ENCODE measurements at places on chromosomes 7 and 10.

DNA sequence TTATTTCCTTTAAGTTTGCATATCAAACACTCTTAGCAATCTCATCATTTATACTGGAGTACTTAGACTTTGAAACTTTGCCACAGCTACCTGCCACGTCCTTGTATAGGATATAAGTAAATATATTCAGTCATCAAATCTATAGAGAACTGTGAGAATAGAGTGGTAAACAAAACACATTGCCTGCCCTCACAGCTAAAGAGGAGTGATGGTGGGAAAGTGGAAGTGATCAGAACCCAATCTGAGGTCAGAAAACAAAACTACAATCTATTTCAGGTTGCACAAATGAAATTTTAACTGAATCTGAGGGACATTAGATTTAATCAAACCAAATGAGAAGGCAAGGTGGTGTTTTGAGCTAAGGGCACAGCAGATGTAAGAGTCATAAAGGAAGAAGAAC is 74.8 kb downstream of the ZEB1 start:
- no peak for DNase-seq

DNA sequence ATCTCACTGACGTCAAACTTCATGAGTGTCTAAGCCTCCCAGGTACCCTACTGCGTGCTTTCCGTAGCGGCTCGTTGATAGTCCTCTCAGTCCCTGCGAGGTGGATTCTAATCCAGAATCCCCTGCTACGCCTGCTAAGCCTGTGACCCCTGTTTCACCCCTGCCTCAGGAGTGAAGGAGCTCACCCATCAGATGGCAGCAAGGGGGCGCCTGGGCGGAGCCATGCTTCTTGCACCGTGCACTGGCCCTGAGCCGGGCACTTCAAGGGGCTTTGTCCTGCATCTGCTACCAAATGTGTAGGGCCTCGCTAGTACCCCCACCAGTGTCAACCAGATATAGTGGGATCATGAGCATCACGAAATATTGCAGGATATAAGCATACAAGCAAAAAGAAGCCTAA is 918 bp upstream of the STRA8 start:
- no peak for DNase-seq

DNA sequence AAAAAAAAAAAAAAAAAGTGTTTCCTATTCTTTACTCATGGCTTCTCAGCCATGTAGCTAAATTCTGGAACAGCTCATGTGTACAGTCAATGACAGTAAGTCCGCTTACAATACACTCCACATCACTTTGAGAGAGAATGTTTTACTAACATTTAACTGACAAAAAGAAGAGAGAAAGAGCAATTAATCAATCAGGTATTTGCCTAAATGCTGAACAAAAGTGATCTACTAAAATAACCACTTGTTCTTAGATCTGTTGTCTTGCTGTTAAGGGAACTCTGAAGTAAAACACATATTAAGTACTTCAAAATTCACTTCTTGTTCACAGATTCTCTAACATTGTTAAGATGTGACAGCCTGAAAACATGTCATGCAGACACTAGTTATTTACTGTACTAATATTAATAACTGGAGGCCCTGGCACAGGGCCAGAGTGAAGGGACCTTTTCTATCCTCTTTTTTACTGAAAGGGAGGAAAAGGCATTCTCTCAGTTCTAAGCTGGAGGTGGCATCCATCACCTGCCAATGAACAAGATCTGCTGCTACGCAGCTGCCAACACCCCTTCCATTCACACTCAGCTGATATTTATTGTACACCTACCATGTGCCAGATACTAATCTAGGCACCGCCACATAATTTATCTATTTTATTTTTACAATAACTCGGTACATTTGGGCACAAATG is 72.6 kb downstream of the AHR start:
- no peak for DNase-seq

- no peak for DNase-seq
Observed at GRCh38 chr10:62025901-62026879, 124.7 kb downstream of the ARID5B start.

GRCh38 chr10:124943301-124944092 is 1.6 kb downstream of the ZRANB1 start:
- DNase-seq, result no peak

DNA sequence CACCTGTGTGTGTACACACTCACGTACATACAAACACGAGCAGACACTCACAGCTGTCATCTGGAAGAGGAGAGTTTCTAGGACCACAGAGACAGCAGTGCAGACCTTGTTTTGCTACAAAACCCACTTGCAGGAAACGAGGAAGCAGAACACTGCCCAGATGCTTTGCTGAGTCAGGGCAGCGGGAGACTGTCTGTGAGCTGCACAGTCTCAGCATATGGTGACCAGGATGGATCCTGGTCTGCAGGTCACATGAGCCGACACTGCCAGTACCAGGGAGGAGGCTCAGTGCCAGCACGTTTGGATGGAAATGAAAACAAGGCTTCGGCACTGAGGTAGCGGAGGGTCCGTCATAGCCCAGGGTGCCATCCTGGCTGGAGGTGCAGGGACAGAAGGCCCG is 117.6 kb upstream of the DPP6 start:
- no peak for DNase-seq

DNA sequence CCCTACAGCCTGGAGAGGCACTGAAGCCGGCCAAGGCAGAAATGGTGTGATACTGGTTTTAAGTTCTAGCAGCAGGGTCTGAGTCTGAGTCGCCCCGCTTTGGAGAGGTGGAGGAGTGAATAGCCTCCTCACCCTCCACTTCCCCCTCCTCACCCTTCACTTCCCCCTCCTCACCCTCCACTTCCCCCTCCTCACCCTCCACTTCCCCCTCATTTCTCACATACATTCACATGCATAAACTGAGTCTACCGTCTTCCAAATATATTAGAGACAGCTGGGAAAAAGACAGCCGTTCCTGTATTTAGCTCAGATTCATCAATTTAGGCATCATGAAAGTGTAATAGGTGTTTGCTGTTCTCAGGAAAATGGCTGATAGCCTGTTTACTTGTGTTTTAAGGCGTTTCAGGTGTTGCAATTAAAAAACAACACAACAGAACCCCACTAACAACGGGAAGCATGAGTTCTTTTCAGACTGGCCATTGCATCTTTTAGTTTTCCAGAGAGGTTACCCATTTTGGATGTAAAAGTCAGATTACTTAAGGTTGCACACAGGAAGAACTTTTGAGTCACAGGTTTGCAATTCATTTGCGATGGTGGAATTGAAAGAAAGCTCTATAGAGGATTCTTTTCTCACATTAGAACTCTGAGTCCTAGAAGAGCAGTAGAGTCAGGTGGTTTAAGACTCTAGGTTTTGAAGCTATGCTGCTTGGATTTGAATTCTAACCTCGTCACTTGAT is 861 bp downstream of the NRBF2 start:
- DNase-seq, result no peak

DNA sequence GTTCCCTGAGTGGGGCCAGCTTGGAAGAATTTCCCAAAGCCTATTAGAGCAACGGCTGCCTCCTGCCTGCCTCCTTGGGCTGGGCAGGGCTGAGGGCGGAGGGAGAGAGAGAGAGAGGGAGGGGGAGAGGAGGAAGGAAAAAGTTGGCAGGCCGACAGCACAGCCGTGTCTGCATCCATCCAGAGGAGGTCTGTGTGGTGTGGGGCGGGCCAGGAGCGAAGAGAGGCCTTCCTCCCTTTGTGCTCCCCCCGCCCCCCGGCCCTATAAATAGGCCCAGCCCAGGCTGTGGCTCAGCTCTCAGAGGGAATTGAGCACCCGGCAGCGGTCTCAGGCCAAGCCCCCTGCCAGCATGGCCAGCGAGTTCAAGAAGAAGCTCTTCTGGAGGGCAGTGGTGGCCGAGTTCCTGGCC is at the start of gene AQP1:
Gene AQP1, plus strand, starts transcription at position 293 of the 409 bp plus-strand sequence. Its CDS starts 57 bp downstream, at position 350.
- DNase-seq, result no peak

GRCh38 chr7:101538596-101539459 is 90.3 kb downstream of the MYL10 start:
- DNase-seq, result no peak

- no peak for DNase-seq
Observed at GRCh38 chr10:129993621-129994020, 29.5 kb upstream of the EBF3 start.

DNA sequence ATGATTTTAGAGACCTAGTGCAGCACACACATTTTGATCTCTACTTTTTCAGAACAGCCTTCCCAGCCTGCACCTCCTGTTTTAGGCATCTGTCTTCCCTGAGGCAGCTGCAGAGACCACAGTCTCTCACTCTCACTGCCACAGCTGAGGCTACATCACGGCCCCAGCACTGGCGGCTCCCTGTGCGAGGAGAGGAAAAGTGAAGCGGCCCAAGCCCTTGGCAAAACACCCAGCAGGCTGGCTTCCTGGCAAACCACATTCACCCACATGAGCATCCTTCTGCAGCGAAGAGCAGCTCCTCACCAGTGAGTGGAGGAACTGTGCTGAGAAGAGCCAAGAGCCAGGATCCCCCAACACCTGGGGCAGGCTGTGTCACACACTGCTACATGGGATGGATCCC is 14.0 kb downstream of the HUS1 start:
- DNase-seq, result no peak

- no peak for DNase-seq
Observed at GRCh38 chr7:125347269-125347668, 417.6 kb upstream of the POT1 start.

GRCh38 chr10:75287697-75288096 is 51.9 kb upstream of the COMTD1 start:
- no peak for DNase-seq

GRCh38 chr7:127922656-127923055 is 108.6 kb downstream of the LRRC4 start:
- no peak for DNase-seq

- DNase-seq, result no peak
Observed at GRCh38 chr10:4332764-4333458, 493.1 kb upstream of the AKR1E2 start.

- no peak for DNase-seq
Observed at GRCh38 chr10:104303594-104304355, 34.5 kb downstream of the ITPRIP start.

- DNase-seq, result no peak
Observed at GRCh38 chr7:128878226-128879105, 15.8 kb downstream of the ATP6V1F start.

DNA sequence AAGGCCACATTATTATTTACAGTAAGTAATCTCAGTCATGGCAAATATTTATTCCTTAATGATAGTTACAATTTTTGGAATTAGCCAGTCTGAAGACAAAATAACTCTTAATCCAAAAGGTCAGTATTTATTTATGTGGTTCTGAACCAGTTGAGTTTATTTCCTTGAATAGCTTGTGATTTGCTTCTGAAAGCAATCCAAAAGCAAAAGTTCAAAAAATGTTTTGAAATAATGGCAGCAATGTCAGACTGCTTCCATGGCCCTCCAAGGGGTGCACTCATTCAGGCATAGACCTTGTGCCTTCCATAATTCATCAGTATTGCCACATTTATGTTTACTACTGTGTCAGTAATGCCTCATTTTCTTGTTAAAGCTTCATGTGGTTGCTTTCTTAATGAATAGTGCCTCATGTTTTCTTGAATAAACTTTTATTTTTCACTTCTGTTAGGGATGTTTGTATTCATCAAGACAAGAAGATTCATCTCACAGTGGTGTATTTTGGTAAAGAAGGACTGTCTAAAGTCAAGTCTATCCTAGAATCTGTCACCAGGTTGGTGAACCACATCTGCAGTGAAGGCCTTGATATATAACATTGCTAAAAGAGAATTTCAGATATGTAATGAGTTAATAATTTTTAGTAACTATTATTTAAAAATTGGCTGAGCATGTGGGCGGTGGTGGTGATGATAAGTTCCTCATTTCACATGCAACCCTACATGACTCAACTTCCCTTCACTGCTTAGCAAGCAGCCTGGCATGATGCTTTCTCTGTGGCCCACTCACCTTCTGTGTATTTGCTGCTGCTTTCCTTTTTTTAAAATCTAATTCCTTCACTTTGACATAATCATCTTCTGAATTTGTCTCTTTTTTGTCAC is 22.0 kb downstream of the CSGALNACT2 start:
- DNase-seq, result no peak

GRCh38 chr10:73940634-73941221 is 29.8 kb downstream of the PLAU start:
- DNase-seq, result peak; percentile 76

- DNase-seq, result no peak
Observed at GRCh38 chr10:42755028-42755451, 27.6 kb upstream of the BMS1 start.

GRCh38 chr7:37117292-37117691 is 331.4 kb downstream of the ELMO1 start:
- no peak for DNase-seq

GRCh38 chr7:128190051-128190647 is 50.9 kb upstream of the LEP start:
- DNase-seq, result no peak

All from activated CD8-positive, alpha-beta memory T cell treated with anti-CD3 and anti-CD28 coated beads for 1 hour (primary cell).